ENCODE measurements at places on chromosomes 1 and 21. TPM values are rescaled to one million over a fixed set of nuclear protein-coding genes. Genes with fewer than 3 reads are reported as not detected.

DNA sequence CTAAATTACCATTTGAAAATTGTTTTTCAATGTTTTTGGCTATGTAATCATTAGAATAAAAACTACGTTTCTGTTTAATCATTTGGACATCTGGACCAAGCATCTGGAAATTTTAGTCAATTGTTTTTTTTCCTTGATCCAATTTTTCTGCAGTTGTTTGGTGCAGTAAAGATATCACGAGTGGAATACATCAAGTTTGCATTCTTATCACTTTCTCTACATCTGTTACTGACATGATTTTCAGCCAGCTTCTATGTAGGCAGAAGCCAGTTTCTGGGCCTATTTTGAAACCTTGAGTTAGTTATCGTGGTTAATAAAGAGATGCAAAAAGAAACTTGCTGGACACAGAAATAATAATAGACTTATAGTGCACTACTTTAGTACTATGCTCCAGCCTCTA, 277.9 kb upstream of the ADAMTS5 start:
- no peak for DNase-seq

DNA sequence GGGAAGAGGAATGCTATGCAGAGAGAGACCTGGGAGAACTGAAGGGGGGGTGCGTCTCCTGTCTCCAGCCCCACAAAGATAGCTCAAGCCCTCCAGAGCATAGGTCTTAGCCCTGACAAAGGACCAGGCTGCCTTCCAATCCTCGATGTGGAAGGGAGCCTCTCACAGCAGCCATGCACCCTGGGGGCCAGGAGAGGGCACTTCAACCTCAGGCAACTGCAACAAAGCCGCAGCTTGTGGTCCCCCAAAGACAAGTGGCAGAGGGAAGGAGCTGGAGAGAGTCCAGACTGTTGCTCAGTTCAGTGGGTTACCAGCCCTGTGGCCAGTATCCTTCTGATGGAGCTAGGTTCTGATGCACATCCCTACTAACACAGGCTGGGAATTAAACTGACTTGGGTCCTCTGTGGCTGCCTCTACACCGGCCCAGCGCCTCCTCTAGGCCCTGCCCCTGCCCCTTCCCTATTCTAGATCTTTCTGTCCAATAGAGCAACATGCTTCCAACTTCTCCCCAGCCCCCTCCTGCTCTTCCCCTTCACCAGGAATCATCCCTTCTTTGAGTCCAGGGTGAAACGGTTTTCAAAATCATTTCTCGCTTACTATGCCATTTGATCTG, 100.7 kb upstream of the SPATA6 start:
- DNase-seq, result peak; percentile 85

DNA sequence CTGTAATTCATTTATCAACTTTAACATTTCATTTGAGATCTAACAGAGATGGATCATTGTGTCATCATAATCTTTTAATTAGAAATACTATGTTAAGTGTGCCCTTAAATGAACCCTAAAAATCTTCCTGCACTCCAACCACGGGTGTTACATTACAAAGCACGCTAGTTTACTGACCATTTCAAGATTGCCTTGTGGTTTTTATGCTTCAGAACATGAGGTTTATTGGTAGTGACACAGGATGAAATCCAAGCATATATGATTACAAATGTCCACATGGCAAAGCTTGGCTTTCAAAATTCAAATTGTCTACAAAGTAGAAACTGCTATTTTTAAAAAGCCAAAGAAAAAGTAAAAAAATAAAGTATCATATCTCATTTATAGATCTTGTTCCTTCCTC, 190.4 kb upstream of the USP25 start:
- no peak for DNase-seq

Gene KCNJ15
- 0.88 TPM for polyA plus RNA-seq

Gene KCNE2
- polyA plus RNA-seq, result 5.2 TPM

Gene LAMTOR2
- 142 TPM for polyA plus RNA-seq

All from hepatocyte (in vitro differentiated cells).